ENCODE measurements at places on chromosomes 4 and X.

DNA sequence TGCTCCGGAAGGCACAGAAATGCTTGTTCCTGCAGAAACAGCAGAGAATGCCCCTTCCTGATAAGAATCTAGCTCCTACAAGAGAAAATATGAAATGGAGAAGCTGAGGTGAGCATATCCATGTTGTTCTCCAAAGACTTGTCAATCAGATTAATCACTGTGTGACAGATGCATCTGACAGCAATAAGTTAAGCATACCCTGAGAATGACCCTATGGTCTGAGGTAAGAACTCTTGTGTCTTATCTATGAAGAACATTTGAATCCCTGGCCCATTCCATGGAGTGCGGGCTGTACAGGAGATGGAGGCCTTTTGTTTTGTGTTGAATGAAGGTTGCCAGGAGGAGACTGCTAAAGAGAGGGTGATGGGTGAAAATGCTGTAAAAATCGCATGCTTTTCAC, 21.5 kb upstream of the ASB5 start:
- DNase-seq, result no peak

GRCh38 chrX:29699239-29699638, 516.1 kb upstream of the MAGEB2 start:
- no peak for DNase-seq

DNA sequence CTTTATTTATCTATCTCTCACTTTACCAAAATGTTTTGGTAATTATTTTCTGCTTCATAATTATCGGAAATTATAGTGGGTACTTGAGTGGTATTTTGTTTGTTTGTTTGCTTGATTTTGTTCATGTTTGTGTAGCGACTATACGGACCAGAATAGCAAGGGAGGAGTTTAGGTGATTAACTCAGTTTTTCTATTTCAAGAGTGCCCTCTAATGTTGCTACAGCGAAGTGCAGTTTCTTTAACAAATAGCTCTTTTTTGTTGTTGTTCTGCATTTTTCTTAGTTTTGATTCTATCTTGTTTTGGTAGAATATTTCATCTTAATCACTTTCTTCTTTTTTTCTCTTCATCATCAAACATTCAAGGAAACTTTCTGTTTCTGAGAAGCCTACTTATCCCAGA, 40.8 kb upstream of the QRFPR start:
- DNase-seq, result no peak

GRCh38 chr4:141009931-141010330, 123.3 kb downstream of the RNF150 start:
- no peak for DNase-seq
